ENCODE measurements at places on chromosomes 5 and 9.

- no peak for DNase-seq
These were observed 4.2 kb downstream of the NR5A1 start for GRCh38 chr9:124502711-124503702.

- DNase-seq = peak; percentile 65
These were observed 9.7 kb downstream of the LECT2 start for GRCh38 chr5:135944967-135945560.

- peak; percentile 40 for DNase-seq
These were observed 6.6 kb downstream of the TJP2 start for GRCh38 chr9:69180670-69181069.

DNA sequence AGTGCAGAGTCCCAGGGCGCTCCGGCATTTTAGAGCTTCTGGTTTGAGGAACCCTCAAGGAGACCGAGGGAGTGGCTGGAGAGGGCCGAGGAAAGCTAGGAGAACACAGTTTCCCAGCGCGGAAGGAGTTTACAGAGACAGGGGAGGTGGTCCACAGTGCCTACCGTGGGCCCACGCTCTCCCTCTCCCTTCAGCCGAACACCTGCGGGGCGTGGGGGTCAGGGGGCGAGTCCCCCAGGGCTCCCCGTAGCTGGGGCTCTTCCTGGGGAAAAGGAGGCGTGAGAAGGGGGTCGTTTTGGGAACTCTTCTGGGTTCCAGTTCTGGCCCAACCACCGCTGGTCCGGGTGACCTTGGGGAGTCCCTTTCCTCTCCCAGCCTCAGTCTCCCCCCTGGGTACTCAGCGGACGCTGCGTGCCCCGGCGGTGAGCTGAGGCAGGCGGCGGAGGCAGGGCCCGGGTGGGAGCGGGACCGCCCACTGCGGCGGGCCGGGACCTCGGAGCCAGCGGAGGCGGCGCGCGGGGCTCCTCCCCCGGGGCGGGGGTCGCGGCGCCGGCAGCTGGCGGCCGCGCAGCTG is 368 bp upstream of the FRMPD1 start:
- no peak for DNase-seq

DNA sequence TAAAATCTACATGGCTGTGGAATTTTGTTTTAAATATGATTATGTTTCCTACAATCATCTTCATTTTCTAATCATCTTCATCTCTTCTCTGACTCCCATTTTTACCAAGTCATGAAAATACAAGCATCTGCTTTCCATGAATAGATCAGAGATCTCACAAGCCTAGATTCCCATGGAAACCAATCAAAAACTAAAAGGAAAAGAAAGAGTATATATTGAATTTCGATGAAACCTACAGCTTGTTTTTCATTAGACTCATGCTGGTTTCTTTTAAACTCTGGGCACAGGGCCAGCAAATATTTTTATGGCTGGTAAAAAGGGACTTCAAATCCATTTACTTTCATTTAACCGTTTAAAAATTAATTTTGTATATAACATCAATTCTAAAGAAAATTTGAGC is 51.2 kb downstream of the INVS start:
- DNase-seq = no peak

GRCh38 chr5:61498121-61498520 is 166.1 kb downstream of the ZSWIM6 start:
- DNase-seq = no peak

GRCh38 chr9:18478501-18479361 is 4.8 kb downstream of the ADAMTSL1 start:
- no peak for DNase-seq

DNA sequence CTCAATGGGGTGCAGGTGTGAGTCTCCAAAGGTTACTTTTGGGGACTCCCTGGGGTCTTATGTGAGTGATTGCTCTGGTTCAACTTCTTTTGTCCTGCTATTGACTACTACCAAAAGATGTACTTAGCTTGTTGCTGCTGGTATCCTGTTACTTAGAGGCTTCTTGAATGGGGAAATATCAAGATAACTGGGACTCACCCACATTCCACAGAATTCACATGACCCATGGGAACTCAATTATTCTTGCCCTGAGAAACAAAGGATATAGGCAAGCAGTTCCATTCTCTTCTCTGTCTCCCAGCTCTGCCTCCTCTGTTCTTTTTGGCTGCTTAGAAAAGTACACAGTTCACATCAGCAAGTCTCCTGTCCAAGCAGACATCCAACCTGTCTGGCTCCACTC is 105.9 kb downstream of the UNC13B start:
- DNase-seq = no peak

- DNase-seq = no peak
These were observed 1854.6 kb upstream of the WWC1 start for GRCh38 chr5:166436872-166437271.

DNA sequence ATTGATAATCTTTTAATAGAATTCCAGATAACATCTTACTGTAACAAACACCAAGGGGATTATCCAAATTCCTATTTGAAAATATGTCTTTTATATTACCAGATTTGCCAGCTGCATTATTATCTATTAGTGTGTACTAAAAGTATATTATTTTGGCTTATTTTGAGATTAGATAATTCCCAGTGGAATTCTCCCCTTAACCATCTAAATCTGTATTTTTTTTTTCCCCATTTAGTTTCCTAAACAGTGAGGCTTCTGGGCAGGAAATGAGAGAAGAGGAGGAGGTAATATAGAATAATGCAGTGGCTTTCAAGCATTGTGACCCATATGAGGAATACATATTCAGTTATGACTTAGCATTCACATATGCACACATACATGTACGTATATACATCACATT is 53.5 kb upstream of the ABL1 start:
- no peak for DNase-seq

DNA sequence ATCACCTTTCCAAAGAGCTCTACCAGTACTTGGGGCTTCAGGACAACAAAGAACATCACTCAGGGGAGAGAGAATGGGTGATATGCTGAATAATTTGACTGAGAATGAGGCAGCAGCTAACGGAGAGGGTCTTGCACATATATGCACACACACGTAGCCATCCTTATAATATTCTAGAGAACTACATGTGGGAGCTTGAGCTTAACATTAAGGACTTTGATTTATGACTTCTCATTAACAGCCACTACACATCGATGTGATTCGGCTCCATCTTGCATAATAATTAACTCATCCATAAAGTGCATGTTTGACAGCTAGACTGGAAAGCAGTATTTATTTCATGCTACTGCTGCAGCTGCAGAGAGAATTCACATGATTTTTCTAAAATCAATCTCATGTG is 163.4 kb downstream of the RAB3C start:
- no peak for DNase-seq

DNA sequence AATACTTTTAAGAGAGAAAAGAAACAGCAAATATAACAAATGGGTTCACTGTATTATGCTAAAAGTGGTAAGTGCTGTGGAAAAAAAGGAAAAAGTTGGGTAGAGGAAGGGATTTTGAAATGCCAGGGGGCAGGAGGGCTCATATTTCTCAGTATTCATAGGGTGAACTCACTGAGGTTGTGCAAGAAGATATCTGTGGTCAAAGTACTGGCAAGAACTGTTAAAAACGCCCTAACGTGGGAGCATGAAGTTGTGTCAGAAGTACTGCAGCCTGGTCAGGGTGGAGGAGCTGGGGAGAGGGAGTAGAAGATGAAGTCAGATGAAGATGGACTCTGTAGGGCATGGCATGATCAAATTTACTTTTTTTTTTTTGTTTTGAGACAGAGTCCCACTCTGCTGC is 31.2 kb upstream of the SLC28A3 start:
- no peak for DNase-seq

- DNase-seq = no peak
These were observed 29.2 kb upstream of the GZMA start for GRCh38 chr5:55073211-55073610.

DNA sequence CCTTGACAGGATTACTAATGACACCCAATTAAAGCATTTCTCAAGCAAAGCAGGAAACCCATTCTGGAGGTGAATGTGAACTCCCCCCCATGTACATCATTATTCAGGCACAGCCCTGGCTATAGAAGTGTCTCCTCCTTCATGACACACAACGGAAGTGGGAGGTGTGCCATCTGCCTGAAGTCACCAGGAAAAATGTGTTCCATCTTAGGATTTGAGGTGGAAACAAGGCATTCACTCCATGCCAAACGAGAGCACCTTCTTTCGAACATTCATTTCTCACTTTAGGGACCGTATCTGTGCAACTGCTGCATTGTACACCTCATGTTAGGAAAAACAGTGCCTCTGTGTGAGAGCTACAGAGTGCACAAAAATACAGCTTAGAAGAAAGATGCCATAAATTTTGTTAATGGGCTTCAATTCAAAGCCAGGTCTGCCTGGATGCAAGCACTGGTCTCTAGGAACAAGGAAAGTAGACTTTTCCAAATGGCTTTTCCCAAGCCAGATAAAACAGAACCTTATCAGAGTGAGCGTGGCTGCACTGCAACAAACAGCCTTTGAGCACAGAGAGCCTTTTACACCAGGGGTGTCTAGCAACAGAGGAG is 19.4 kb downstream of the GOLM1 start:
- no peak for DNase-seq
